ENCODE measurements at places on chromosomes 7 and 10.

GRCh38 chr7:66500087-66500486 lies 128.6 kb upstream of the KCTD7 start:
- no peak for DNase-seq

DNA sequence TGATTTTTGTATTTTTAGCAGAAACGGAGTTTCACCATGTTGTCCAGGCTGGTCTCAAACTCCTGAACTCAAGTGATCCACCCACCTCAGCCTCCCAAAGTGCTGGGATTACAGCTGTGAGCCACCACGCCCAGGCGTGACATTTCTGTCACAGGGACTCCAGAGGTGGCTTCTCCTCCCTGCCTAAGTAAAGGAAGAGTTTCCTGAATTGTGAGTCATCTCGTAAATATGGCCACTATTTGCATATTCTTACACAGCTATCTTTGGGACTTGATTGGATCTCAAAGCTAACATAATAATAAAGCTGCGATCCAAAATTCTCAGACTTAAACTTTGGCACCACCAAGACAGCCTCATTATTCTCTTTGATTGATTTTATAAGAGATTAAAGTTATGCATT lies 50.1 kb downstream of the ADARB2 start:
- DNase-seq = no peak

DNA sequence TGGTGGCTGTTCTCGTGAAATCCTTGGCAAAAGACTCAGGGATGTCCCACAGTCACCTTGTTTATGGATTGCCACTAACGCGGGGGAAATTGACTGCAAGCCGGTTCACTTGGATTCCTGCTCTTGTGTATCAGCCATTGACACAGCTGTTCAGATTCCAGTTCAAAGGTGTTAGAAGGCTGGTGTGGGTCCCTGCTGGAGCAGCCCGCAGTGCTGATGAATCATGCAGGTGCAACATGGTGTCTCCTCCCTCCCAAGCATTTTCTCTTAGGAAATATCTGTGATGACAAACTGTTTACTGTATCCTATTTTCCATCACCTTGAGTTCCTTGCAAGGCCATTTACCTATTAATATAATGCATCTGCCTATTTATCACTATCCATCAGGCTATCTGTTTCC lies 170.1 kb downstream of the GATA3 start:
- DNase-seq = no peak

DNA sequence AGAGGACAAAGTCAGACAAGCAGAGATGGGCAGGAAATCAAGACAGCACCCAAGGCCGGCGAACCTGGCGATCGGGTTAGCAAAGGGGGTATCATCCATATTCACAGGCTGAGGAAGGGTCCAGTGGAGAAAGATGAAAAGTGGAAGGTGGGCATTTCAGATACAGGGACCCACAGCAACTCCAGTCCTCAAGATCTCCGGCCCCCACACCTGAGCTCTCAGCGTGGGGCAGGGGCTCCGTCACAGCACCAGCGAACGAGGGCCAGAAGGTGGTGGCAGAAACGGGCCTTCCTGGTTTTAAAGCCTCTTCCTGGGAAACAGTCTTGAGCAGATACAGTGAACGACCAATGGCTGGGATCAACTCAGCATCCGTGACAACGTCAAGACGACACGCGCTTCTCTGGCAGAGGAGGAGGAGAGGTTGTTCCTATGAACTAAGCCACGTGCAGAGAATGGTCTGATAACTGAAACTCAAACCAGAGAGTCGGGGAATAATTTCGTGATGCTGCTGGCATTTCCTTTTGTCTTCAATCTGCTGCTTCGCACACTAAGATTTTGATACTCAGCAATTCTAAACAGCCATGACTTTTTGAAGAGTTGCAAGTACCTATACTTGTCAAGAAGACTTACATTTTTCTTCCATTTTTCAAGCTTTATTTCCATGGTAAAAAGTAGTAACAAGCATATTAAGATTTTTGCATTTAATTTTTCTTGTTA lies 219.8 kb downstream of the ZMYND11 start:
- no peak for DNase-seq

- no peak for DNase-seq
Observed at GRCh38 chr7:23114896-23115295, 9.3 kb downstream of the KLHL7 start.

DNA sequence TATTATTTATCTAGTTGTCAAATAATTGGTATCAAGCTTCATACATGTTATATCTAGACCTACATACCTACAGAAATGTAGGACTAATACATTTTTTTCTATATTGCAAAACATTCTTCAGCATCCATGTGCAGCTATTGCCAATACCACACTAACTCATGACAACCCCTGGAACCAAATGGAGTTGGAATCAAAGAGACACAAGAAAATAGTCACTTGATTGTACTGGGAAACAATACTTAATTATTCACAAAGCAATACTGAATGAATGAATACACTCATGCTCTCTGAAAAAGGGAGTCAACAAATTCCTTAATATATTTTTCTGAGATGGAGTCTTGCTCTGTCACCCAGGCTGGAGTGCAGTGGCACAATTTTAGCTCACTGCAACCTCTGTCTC lies 10.4 kb upstream of the CFAP43 start:
- DNase-seq = peak; percentile 36

DNA sequence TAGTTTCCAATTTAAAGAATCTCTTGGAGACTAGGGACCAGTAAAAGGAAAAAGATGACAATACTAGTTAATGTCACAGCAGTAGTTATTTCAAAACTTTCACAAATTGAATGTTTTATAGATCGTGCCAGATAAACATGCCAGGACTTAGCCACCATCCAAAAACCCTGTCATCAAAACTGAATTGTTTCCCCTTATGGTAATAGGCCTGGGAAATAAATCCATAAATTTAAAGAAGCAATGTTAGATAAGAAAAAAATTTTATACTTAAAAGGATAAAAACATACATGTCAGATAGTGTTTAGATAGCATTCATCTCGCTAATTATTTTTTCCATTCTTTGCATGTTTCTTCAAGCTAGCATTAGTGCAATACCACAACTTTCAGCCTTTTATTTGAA lies 71.2 kb downstream of the SUGCT start:
- no peak for DNase-seq

DNA sequence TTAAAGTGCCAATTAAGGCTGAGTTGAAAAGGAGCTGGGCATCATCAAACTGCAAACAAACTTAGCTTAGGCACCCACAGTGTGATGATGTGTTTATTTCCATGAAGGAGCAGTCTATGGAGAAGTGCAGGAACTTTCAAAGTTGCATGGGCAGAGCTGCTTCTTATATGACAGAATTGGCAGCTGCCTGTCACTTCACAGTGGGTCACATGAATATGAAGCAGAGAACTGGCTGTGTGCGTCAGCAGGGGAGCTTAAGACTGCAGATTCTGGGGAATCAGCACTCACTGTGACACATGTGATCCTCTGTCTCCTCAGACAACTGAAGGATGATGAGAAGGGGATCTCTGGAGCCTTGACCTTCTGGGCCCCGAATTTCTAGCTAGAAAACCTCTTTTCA lies 36.6 kb downstream of the RBM28 start:
- DNase-seq = no peak

DNA sequence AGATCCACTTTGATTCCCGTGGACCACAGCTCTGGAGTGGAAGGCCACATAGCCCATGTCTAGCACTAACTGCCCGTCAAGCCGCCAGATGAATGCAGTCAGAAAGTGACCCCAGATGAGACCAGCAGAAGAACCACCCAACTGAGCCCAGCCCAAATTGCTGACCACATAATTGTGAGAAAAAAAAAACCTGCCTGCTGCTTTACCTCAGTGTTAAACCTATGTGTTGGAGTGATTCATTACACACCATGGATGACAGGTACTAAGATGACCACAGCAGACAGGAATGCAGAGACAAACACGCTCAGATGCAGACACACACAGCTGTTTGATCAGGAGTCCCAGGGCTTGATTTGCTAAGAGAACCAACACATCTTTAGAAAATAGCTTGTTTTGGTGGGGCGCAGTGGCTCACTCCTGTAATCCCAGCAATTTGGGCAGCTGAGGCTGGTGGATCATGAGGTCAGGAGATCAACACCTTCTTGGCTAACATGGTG lies 168.1 kb upstream of the PPP2R2D start:
- no peak for DNase-seq

GRCh38 chr10:59303018-59303417 lies 59.3 kb downstream of the FAM13C start:
- DNase-seq = no peak

Measured in head of caudate nucleus (tissue), 42 donors.